Right ventricle myocardium superior (tissue), 1 donor: ENCODE measurements at places on chromosomes 12 and 14. TPM values are rescaled to one million over a fixed set of nuclear protein-coding genes. Genes with fewer than 3 reads are reported as not detected.
A peak's percentile ranks its signal among the peaks of the same experiment; 100 is the strongest.

- DNase-seq = no peak
Observed at GRCh38 chr14:38960946-38961531, 142.0 kb downstream of the SEC23A start.

- no peak for DNase-seq
Observed at GRCh38 chr12:94832780-94833681, 170.5 kb downstream of the NDUFA12 start.

DNA sequence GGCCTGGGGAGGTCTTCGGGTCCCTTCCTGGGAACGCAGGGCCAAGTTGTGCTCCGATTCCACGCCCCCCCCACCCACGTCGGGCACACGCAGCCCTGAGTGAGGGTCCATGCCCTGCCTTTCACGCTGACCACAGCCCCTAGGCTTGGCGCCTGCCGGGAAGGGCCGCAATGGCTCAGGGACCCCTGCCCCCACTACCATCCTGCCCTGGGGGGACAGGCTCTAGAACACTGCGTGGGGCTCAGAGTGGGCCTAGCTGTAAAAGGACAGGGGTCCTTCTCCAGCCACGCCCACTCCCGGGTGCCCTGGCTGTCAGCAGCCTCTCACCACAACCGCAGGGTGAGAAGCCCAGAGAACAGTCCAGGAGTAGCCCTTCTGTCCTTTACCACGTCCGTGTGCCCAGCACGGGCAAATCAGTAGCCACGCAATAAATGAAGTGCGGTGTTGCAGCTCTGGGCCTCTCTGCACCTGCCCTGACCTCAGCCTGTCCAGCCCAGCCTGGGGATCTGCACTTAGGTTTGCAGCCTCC is 9.4 kb upstream of the GPR68 start:
- DNase-seq = no peak

DNA sequence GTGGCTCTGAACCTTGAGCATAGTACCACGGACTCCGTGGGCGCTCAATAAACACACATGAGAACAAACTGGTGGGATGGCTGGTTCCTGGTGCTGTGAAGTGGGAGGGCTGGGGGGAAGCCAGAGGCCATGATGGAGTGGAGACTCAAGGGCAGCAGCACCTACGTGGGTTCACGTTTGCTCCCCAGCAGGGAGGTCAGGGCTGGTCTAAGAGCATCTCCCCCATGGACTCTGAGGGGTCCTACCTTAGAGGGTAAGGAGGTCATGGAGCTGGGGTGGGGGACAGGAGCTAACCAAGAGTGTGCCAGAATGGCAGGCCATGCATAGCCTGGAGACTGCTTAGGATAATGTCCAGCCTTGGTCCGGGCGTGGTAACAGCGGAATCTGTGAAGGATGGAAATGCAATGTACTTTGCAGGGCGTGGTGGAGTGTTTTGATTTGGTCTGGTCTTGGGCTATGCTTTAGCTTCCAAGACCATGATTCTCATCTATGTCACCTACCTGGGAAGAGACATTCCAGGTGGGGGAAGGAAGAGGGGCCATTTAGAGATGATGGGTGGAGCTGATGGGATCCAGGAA is 103.0 kb downstream of the PRMT8 start:
- no peak for DNase-seq

GRCh38 chr14:61467296-61467695 is 145.9 kb downstream of the PRKCH start:
- no peak for DNase-seq

DNA sequence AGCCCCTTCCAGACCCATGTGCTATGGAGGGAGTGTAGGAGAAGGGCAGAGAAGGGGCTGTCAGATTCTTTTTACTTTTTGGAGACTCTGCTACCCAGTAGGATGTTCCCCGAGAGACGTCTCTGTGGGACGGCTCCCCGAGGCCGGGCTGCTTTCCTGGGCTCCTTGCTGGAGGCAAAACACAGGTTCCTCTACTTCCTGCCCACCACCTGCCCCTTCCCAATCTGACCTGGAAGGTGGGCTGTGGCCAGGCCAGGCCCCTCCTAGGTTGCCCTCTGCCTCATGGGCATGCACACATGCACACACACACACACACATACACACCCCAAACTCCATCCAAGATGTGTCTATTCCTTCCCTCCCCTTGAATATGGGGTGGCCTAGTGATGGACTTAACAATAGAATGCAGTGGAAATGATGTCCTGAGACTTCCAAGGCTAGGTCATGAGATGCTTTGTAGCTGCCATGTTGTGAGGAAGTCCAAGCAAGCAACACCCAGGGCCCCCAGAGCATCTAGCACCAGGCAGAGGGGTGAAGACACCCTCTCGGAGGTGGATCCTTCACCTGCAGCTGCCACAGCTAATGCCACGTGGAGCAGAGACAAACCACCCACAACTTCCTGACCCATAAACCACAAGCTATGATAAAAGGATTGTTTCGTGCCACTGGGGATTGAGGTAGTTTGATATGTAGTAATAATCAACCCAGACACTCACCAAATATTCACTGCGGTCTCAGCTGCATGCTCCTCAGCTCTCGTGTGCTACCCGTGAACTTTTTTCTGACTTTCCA is 1.6 kb upstream of the ASB2 start:
- no peak for DNase-seq

GRCh38 chr12:122949405-122949804 is 16.9 kb downstream of the ABCB9 start:
- no peak for DNase-seq

DNA sequence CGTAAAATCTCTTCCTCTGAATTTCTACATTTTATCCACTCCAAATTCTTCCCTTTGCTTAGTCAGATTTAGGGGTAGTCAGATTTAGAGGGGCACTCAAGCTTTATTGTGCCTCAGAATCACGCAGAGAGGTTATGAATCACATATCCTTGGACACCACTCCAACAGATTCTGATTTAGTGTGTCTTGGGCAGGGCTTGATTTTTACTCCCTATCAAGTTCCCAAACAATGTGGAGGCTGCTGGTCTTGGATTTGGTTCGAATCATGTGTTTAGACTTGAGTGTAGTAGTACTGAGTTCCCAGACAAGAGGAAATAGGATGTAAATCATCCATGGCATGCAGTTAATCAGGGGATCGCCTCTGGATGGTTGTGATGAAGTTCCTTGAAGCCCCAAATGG is 298.1 kb upstream of the CLEC14A start:
- DNase-seq = no peak

GRCh38 chr12:122182887-122183587 is at the start of gene LRRC43:
TSS of gene LRRC43 (plus strand) at chr12:122183123. CDS start at chr12:122183145, 22 bp downstream.
- DNase-seq = peak; percentile 61

- no peak for DNase-seq
Observed at GRCh38 chr12:56721216-56721615, 3.9 kb downstream of the NACA start.

DNA sequence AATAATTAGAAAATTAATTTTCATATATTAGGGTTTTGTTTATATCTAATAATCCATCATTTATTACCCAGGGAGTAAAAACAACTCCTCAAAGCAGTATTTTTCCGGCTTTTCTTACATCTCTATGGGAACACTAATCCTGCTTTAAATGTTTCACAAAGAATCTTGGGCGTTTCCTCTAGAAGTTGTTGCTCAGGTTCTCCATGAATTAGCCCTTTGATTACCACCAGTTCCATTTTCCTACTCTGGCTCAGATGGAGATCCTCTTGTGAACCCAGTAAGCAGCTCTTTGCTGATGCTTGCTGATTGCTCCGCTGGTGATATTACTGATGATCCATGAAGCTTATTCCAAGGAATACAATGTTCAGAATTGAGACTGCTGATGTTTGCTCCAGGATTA is 78.5 kb upstream of the PKP2 start:
- no peak for DNase-seq

GRCh38 chr12:115398311-115398781 is 714.4 kb upstream of the TBX3 start:
- no peak for DNase-seq

DNA sequence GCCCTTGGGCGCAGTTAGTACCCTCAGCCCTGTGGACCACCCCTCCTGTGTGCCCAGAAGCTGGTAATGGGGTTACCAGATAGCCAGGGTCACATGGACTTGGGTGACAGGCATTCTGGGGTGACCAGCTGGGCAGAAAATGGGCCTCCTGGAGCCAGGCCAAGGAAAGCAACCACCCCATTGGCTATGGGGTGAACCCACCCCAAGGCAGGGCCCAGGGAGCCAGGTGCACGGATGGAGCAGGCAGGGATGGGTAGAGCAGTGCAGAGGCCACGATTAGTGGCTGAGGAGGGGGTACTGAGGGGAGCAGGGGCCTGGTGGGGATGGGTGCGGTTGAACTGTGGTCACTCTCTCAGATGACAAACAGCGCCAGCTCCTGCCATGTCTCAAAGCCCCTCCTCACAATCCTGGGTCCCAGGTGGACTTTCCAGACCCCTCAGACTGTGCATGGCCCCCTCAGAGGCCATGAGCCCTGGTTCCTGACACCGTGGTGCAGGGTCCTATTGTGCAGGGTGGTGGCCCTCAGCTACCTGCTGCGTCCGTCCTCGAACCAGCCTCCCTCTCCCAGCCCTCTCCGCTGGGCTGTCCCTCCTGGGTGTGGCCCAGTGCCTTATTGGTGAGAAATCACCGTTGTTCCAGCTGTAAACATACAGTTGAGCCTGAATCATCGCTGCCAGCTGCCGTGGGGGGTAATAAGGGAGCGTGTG is 23.4 kb upstream of the BEGAIN start:
- DNase-seq = peak; percentile 17

DNA sequence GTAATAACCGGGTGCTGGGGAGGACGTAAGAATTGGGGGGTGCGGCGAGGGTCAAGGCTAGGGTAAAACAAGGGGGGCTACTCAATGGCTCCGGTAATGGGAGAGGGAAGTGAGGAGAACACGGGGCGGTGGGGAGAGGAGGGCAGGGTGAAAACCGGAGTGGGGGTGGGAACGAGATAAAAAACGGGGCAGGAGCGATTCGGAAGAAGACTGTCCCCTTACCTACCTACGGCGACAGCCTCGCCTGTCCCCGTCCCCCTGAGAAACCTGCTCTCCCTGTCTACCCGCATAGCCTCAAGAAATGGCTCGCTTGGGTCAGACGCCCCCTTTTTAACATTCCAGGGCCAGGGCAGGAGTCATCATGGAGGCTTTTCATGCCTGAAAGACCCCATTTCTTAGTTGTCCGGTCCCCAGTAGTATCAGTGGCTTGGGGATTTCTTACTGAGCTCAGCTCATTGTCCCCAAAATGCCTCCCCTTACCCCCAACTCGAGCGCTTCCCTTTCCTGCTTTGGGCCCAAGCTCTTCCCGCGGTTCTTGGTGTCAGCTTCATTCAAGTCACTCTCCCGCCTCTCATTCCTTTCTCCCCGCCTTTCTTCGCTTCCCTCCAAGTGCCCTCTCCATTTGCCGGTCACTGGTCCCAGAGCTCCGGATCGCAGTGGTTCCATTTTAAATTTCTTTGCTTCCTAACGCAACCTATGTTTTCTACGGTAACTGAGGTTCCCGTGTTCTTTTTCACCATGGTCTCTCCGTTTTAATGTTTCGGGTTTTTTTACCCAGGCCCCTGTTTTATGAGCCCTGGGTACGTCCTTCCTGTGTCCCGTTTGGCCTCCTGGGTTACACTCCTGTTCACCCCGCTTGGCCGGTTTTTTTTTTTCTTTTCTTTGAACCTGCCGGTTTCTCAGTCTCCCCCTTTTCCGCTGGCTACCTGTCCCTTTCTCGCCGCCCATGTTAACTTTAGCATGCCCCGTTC is 1.2 kb upstream of the WSB2 start:
- DNase-seq = no peak

DNA sequence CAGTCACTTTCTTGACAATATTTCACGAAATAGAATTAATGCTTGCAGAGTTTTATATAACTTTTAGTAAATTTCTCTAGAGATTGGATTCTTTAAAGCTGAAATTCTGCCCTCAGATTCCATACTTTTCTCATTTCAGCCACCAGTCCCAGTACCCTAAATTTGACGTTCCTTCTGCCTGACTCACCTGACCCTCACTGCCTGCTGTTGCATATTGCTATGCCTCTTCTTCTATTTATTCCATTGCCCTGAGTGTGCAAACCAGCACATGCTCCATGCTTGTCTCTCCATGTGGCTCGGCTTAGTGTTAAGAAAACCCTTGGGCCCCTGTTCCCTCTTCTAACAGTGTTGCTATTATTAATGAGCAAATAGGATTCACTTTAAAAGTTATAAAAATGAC is 533.3 kb downstream of the LRFN5 start:
- DNase-seq = no peak

DNA sequence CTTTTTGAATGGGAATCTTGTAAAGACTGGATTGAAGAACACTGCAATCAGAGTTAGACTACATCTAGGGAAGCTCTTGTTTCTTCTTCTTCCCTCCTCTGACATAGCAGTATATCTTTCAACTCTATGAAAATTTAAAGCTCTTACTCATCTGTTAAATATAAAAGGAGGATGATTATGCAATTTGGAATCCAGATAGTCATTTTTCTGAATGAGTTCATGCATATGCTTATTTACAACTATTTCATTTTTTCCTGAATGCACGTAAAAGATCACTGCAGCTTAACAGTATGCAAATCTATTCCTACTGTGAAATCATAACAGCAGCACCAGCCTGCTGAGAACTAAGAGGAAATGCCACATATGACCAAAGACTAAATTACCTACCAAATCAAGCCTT is 133.5 kb upstream of the TMCC3 start:
- no peak for DNase-seq

GRCh38 chr14:67392800-67393199 is 19.2 kb downstream of the PLEK2 start:
- DNase-seq = no peak

DNA sequence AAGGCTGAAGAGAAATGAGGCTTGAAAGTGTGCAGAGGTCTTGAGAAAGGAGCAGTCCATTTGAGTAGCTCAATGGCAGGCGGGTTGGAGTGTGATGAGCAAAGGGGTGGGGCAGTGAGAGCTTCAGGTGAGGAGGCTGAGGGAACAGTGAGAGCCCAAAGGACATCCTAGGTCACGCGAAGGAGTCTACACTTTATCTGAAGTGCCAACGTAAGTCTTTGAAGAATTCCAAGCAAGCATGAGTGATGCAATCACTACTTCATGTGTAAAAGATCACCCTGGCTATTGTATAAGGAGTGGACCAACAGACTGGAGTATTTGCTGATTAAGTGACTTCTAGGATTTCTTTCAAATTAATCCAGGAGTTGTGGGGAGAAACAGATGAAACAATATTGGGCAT is 159.9 kb upstream of the HIF1A start:
- no peak for DNase-seq

- no peak for DNase-seq
Observed at GRCh38 chr12:118827047-118827446, 154.3 kb upstream of the SRRM4 start.

GRCh38 chr14:101350691-101351090 is 210.6 kb upstream of the DIO3 start:
- DNase-seq = no peak

The DNAI7 gene
- total RNA-seq = 1.7 TPM

The KERA gene
- not detected for total RNA-seq

The ADCY4 gene
- total RNA-seq = 20.6 TPM

The DNAH10 gene
- total RNA-seq = 0.08 TPM

The TAMALIN gene
- 19.8 TPM for total RNA-seq

The SLC25A47 gene
- total RNA-seq = not detected

The HOXC10 gene
- not detected for total RNA-seq

The CLIP1 gene
- total RNA-seq = 92.5 TPM

The TEX52 gene
- total RNA-seq = not detected

The TMEM132C gene
- total RNA-seq = 2.2 TPM

The TEAD4 gene
- 7.6 TPM for total RNA-seq

The LRFN5 gene
- total RNA-seq = 1.2 TPM
